ENCODE measurements at places on chromosomes 2 and 18.

GRCh38 chr2:139742216-139743172, 962.3 kb upstream of the NXPH2 start:
- DNase-seq = no peak

GRCh38 chr18:67726882-67727281, 210.4 kb upstream of the DSEL start:
- no peak for DNase-seq

DNA sequence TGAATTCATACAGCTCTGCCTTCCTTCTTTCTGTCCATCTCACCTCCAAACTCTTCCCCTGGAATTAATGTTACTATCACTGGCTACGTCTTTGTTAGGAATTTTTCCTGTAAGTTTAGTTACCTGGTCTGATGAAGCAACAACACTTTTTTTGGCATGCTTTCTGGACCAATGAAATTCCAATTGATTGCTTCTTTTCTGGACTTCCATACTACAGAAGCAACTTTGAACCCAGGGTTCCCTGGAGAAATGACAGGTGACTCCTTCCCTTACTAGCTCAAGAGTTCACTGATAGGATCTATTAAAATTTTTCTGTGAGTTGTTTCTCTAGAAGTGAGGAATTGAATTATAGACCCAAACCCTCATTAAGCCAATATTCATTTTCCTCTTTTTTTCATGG, 41.4 kb upstream of the STPG4 start:
- no peak for DNase-seq

DNA sequence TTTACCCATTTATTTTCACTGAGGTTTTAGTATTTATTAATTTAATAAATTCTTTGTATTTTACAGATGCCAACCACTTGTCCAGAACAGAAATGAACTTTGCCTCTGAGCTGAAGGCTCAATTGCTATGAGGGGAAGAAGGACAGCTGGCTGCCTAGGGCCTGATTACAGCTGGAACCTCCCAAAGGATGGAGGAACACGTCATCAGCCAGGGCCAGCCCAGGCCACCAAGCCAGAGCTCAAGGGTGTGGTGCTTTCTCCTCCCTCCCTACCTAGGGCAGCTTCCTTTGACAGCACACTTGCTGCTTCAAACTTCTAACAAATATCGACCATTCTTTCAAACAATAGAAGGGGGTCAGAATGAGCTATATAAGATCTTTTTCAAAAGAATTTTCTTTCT, 19.7 kb upstream of the RIOK3 start:
- DNase-seq = no peak

GRCh38 chr2:163593982-163594381, 141.8 kb downstream of the FIGN start:
- DNase-seq = no peak

Measured in spinal cord (tissue), 10 donors.